ENCODE measurements at places on chromosomes 6 and 20.

GRCh38 chr6:134315189-134315588 is 2.7 kb downstream of the SGK1 start:
- no peaks in the 10 kb centered on the region for H3K36me3 ChIP-seq
- no peak overlapping the region for H3K27ac ChIP-seq
- peaks cover 74% of the 10 kb centered on the region for H3K27me3 ChIP-seq
- H3K4me1 ChIP-seq: peaks cover 20% of the 10 kb centered on the region

DNA sequence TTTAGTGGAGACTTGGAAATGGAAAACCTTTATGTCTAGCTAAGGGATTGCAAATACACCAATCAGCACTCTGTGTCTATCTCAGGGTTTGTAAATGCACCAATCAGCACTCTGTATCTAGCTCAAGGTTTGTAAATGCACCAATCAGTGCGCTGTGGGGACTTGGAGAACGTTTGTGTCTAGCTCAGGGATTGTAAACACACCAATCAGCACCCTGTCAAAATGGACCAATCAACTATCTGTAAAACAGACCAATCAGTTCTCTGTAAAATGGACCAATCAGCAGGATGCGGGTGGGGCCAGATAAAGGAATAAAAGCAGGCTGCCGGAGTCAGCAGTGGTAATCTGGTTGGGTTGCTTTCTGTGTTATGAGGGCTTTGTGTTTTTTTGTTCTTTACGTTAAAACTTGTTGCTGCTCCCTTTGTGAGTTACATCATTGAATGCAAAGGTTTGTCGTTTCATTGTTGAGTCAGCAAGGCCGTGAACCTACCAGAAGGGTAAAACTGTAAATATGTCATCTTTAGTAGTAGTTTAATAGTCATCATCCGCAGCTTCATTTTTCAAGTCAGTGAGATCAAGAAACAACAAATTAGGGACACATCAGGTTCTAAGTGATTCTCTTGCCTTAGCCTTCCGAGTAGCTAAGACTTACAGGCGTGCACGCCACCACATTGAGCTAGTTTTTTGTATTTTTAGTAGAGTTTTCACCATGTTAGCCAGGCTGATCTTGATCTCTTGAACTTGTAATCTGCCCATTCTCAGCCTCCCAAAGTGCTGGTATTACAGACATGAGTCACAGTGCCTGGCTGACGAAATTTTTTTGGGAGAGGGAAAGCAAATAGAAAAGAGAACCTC is 22.7 kb upstream of the NUP153 start:
- H3K27me3 ChIP-seq: no peaks in the 10 kb centered on the region
- H3K36me3 ChIP-seq: no peaks in the 10 kb centered on the region
- DNase-seq: no peak
- H3K4me1 ChIP-seq: peaks cover 6% of the 10 kb centered on the region

- DNase-seq: no peak
- H3K4me1 ChIP-seq: no peaks in the 10 kb centered on the region
- H3K4me3 ChIP-seq: no peak overlapping the region
- H3K36me3 ChIP-seq: no peaks in the 10 kb centered on the region
- peaks cover 2% of the 10 kb centered on the region for H3K27me3 ChIP-seq
Observed at GRCh38 chr6:53628354-53629119, 37.0 kb downstream of the KLHL31 start.

DNA sequence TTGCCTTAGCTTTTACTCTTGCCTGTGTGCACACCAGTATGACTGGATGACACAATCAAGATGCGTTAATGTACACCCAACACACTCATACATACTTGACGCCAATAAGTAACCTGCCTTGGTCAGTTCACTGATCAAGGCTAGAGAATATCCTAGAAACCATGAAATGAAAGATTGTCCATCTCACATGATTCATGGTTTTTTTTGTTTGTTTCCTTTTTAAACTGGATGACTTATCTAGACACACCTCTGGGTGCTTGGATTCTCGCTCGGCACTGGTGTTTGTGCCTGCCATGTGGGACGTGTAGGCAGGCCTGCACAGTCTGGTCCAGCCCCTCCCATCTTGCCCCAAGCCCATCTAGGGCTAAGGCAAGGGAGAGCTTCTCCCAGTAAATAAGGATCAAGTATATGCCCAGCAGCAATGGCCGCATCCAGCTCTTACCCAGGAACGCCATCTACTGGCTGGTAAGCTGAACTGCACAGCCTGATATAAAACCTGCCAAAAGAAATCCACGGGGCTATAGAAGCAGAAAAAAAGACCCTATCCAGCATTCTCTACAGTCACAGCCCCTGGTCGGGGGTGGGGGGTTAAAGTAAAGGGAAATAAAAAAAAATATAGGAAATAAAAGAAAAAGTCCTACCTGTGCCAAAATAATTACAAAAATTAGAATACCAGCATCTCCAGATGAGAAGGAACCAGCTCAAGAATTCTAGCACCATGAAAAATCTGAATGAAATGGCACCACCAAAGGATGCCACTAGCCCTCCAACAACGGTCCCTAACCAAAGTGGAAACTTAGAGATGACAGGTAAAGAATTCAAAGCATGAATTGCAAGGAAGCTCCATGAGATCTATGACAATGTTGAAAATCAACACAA is 73.3 kb downstream of the OTOR start:
- H3K27ac ChIP-seq: no peak overlapping the region
- no peak overlapping the region for H3K4me3 ChIP-seq
- H3K36me3 ChIP-seq: peaks cover 2% of the 10 kb centered on the region
- peak; percentile 14 for DNase-seq
- peaks cover 4% of the 10 kb centered on the region for H3K27me3 ChIP-seq
- no peaks in the 10 kb centered on the region for H3K4me1 ChIP-seq

DNA sequence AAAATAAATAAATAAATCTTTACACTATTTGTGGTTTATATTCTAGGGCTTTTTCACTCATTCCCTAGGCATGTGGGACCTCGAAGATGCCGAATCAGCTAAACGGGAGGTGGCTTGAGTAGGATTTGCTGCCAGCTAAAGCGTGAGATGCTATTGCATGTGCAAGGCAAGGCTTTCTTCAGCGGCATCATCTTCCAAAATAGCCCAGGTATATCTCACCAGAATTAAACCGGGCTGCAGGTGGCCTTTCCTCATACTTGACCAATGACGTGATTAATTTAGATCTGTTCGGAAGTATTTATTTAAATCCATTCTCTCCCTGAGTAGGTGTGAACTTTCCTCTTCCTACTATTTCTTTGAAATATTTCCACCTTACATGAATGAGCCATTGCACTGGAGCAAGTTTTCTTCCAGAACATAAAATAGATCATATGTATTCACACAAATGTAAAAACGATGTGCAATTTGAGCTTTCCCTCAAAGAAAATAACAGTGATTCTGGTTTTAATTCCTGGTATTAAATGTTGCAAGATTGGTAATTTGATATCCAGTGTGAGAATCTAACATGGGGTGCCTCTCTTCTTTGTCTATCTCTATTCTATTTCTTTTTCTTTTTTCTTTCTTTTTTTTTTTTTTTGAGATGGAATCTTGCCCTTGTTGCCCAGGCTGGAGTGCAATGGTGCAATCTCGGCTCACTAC is 24.3 kb upstream of the ZNF217 start:
- H3K36me3 ChIP-seq: no peaks in the 10 kb centered on the region
- H3K4me1 ChIP-seq: peaks cover 20% of the 10 kb centered on the region
- no peaks in the 10 kb centered on the region for H3K27me3 ChIP-seq
- no peak overlapping the region for H3K27ac ChIP-seq
- H3K4me3 ChIP-seq: no peak overlapping the region
- no peak for DNase-seq

DNA sequence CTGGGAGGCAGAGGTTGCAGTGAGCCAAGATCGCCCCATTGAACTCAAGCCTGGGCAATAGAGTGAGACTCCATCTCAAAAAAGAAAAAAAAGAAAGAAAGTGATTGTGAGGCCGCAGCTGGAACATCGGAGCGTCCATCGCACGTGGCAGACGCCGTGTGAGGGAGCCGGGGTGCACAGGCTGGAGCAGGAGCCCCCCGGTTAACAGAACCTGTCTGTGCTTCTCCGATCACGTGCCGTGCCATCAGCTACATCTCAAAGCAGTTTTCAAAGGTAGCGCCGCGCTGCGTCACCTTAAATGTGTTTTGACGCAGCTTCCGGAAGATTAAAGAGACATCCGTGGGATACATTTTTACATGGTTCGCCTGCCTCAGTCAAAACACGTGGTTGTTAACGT is 138.9 kb downstream of the TAF4 start:
- no peaks in the 10 kb centered on the region for H3K4me1 ChIP-seq
- no peak overlapping the region for H3K4me3 ChIP-seq
- no peak overlapping the region for H3K27ac ChIP-seq
- DNase-seq: no peak

DNA sequence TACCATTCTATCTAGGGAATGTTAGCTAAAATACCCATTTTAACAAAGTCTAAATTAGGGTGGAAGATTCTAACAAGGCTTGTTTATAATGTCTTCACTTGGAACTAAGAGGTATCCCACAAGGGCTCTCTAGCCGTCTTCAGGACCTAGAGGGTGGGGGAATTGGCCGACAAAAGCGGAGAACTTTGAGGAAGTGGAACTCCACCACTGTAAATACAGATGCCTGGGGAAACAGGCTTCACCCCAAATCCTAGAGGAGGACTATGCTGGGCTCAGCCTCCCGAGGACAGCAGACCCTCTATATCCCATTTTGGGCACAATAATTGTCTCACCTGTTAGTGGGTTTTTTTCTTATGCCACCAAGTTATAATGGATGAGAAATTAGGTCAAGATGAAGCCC is 58.0 kb upstream of the TFB1M start:
- no peak overlapping the region for H3K27ac ChIP-seq
- H3K27me3 ChIP-seq: no peaks in the 10 kb centered on the region
- no peak overlapping the region for H3K4me3 ChIP-seq
- no peaks in the 10 kb centered on the region for H3K4me1 ChIP-seq
- no peaks in the 10 kb centered on the region for H3K36me3 ChIP-seq

DNA sequence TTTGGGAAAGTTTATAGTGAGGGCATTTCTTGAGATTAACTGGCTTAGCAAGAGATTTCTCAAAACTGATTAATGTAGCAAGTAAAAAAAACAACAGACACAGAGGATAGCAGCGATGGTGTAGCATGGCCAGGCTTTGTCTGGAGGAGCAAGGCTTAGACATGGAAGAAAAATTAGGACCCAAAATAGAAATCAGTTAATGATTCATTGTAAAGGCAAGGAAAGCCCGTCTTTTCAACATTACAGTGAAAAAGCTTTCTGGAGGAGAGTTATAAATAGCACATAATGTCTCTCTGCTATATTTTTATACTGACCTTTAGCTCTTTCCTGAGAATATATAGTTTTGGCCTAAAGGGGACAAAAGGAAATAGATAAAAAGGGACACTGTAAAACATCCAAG is 45.1 kb downstream of the FNDC1 start:
- no peak overlapping the region for H3K4me3 ChIP-seq
- peaks cover 4% of the 10 kb centered on the region for H3K4me1 ChIP-seq
- DNase-seq: no peak

DNA sequence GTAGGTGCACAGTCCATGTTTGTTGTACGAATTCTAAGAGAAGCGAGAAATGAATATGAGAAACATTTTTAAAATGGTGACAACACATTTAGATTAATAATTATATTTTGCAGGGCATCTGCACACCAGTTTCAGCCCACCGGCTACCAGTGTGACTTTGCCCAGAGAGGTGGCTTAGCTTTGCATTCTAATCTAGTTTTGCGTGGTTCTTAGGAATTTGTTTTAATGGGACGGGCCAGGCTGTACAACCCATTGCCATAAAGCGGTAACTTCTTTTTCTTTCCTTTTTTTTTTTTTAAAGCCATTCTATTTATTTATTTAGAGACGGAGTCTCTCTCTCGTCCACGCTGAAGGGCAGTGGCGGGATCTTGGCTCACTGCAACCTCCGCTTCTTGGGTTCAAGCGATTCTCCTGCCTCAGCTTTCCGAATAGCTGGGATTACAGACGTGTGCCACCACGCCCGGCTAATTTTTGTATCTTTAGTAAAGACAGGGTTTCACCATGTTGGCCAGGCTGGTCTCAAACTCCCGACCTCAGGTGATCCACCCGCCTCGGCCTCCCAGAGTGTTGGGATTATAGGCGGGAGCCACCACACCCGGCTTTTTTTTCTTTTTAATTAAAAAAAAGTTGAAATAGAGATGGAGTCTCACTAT is 829 bp downstream of the MANBAL start:
- H3K27ac ChIP-seq: peak overlapping the region; percentile 75
- peaks cover 32% of the 10 kb centered on the region for H3K4me1 ChIP-seq

- H3K27ac ChIP-seq: no peak overlapping the region
- H3K4me3 ChIP-seq: no peak overlapping the region
- H3K36me3 ChIP-seq: no peaks in the 10 kb centered on the region
- H3K4me1 ChIP-seq: peaks cover 4% of the 10 kb centered on the region
- no peaks in the 10 kb centered on the region for H3K27me3 ChIP-seq
- DNase-seq: no peak
Observed at GRCh38 chr6:134707342-134708031, 242.4 kb downstream of the ALDH8A1 start.

GRCh38 chr6:150176659-150177058 is 33.8 kb downstream of the PPP1R14C start:
- no peaks in the 10 kb centered on the region for H3K36me3 ChIP-seq
- no peak overlapping the region for H3K4me3 ChIP-seq
- no peaks in the 10 kb centered on the region for H3K27me3 ChIP-seq
- no peak overlapping the region for H3K27ac ChIP-seq

- DNase-seq: no peak
- no peak overlapping the region for H3K27ac ChIP-seq
- H3K27me3 ChIP-seq: no peaks in the 10 kb centered on the region
- H3K36me3 ChIP-seq: no peaks in the 10 kb centered on the region
- no peak overlapping the region for H3K4me3 ChIP-seq
Observed at GRCh38 chr20:47405775-47406325, 49.4 kb upstream of the ZMYND8 start.

DNA sequence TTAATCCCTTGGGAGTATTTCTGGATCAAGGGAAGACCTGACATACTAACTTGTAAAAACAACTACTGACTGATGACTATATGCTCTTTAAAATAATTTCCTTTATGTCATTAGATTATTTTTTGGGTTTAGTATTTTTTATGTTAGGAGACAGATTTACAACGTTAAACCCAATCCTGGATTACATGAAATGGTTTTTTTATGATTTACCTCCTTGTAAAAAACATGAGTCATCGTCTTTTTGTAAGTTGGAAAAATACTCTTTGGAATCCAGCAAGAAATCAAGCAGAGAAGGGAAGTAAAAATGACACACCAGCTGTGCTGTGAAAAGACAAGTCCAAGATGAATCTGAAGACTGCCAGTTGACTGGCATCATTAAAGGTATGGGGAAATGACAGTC is 6.7 kb downstream of the STK4 start:
- H3K36me3 ChIP-seq: peaks cover 8% of the 10 kb centered on the region
- H3K27ac ChIP-seq: no peak overlapping the region
- no peaks in the 10 kb centered on the region for H3K27me3 ChIP-seq
- H3K4me3 ChIP-seq: no peak overlapping the region

GRCh38 chr20:51536116-51537069 is 6.1 kb downstream of the NFATC2 start:
- no peak overlapping the region for H3K4me3 ChIP-seq
- H3K27me3 ChIP-seq: peaks cover 14% of the 10 kb centered on the region
- H3K36me3 ChIP-seq: no peaks in the 10 kb centered on the region
- H3K4me1 ChIP-seq: peaks cover 23% of the 10 kb centered on the region
- H3K27ac ChIP-seq: no peak overlapping the region
- DNase-seq: no peak
